ENCODE measurements at places on chromosomes 6 and 20. TPM values are rescaled to one million over a fixed set of nuclear protein-coding genes. Genes with fewer than 3 reads are reported as not detected.

Gene CFAP206
- 0.05 TPM for total RNA-seq

Gene PLG
- 0.14 TPM for total RNA-seq

Gene C20orf204
- 17.0 TPM for total RNA-seq

GRCh38 chr20:42474646-42475045 lies 715.1 kb downstream of the PTPRT start:
- no peak for DNase-seq

DNA sequence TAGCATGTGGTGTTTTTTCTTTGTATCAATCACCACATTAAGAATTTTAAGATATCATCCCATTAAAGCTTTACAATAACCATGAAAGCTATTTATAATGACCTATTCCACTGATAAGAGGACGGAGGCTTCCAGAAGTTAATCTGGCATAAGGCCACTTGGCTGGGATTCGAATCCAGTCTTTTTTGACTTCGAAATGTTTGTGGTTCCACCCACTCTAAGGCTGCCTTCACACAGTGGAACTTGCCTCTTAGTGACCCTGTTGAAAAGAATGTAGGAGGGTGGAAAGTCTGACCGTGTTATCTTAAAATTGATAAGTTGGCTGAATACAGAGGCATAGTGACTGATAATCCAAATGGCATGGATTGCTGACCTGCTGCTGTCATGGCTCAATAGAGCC lies 959.7 kb downstream of the KIF16B start:
- no peak for DNase-seq

DNA sequence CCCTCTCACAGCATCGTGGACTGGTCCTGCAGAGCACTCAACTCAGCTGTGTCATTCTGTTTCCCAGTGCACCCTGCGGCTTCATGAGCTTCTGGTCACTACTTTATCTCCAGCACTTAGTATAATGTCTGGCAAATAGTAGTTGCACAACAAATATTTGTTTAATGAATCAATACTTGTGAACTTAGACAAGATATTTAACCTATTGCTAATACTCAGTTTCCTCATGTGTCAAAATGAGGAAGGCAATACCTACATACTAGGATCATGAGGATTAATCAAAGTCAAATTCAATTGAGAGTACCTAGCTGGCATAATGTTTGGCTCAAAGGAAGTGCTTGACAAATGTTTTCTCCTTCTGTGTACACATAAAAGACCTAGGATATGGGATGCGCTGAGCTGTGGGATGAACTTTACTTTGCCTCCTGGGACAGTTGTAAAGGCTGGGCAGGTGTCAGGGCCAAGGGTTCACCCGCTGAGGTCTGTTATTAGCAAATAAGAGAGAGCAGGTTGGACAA lies 86.3 kb downstream of the FNDC1 start:
- DNase-seq: no peak

GRCh38 chr6:5962794-5963193 lies 43.9 kb downstream of the NRN1 start:
- no peak for DNase-seq

DNA sequence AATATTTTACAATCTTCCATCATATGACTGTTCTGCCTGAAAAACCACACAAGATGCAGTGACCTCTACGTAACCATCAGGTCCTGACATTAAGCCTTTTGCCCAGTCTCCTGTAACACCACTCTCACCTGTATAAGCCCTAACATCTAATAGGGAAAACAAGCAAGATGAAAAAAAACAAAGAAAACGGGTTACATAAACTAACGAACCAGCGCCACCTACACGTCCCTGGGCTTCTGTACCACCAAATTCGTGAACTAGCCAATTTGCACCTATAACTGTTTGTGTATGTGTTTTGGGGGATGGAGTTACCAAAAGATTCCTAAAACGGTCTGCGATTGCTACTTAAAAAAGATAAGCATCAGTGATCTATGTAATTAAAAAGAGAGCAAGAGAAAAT lies 70.2 kb downstream of the BLOC1S5 start:
- DNase-seq: no peak

- peak; percentile 40 for DNase-seq
Measured at GRCh38 chr6:106334646-106335448, 9.3 kb upstream of the ATG5 start.

- no peak for DNase-seq
Measured at GRCh38 chr6:10315034-10315433, 99.8 kb downstream of the TFAP2A start.

- no peak for DNase-seq
Measured at GRCh38 chr6:5359417-5359816, 98.1 kb downstream of the FARS2 start.

Measured in thymus (tissue), 14 donors.